ENCODE measurements at places on chromosomes 16 and 17.
A peak's percentile ranks its signal among the peaks of the same experiment; 100 is the strongest.

- DNase-seq: no peak
Observed at GRCh38 chr17:70041061-70041460, 34.0 kb upstream of the KCNJ16 start.

- DNase-seq: no peak
Observed at GRCh38 chr17:56230660-56231059, 77.4 kb downstream of the ANKFN1 start.

DNA sequence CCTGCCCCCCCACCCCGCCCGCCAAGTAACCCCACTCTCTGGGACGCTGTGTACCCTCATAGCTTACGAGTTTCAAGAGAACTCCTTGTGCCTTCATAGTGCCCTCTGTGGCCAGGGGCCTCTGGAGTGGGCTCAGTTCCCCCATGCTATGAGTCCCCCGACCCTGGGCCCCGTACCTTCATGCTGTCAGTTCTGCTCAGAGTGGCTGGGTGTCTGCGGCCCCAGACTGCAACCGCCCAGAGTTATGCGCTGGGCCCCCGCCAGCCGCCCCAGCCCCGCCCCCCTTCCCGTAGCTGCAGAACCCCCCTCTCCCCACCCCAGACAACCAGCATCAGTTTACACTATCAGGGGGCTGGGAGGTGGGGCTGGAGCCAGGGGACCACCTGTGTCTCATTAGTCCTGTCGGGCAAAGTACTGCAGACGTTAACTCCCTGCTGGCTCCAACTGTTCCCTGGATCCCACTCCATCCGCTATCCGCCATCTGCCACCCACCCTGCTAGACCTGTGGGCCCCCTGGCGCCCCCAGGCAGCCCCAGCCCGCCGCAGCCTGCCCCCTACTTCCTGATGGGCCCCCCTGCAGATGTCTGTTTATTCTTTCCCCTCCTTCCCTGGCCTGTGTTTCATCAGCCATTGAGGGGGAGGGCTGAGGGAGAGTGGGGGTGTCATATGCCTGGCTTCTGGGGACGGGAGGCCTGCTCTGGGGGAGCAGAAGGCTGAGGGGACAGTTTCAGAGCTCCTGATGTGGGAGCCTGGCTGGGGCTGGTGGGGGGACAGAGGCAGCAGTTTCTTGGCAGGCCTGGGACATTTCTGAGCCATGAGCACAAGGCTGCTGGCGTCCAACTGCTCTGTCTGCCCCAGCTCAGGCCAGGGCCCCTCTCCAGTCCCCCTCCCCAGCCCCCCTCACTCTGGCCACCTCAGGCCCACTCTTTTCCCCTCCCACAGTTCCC, at the start of gene MFAP4:
Gene MFAP4, minus strand, starts transcription at position 217 of the 947 bp plus-strand sequence. Its CDS starts 35 bp downstream, at position 182.
- no peak for DNase-seq

GRCh38 chr16:16014329-16015224, 65.2 kb downstream of the ABCC1 start:
- no peak for DNase-seq

DNA sequence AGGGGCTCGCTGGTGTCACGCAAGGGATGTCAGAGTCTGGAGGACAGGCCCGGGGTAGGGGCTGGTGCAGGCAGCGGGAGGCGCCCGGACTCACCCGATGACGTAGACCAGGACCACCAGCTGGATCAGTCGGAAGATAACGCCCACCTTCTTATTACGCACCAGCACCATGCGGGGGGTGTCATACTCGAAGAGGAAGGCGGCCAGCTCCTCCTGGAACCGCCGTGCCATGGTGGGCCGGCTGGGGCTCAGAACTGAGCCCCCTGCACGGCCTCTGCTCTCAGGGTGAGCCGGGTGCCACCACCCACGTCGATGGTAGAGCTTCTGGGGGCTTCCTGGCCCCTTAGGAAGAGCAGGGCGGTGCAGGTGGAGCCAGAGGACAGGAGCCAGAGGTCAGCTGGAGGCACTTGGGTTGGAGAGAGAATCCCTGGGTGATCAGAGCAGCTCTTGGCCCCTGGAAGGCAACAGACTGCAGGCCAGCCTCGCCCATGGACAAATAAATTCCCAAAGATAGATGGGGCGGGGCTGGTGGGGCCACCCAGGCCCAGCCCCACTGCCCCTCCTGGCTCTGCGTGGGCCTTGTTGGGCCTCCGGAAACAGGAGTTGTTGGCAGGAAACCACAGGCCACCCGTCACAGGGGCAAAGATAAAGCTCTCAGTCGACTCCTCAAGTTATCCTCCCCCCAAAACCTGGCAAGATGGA, at the start of gene P2RX1:
Gene P2RX1, minus strand, starts transcription at position 471 of the 702 bp plus-strand sequence. Its CDS starts 240 bp downstream, at position 231.
- DNase-seq: peak; percentile 70

DNA sequence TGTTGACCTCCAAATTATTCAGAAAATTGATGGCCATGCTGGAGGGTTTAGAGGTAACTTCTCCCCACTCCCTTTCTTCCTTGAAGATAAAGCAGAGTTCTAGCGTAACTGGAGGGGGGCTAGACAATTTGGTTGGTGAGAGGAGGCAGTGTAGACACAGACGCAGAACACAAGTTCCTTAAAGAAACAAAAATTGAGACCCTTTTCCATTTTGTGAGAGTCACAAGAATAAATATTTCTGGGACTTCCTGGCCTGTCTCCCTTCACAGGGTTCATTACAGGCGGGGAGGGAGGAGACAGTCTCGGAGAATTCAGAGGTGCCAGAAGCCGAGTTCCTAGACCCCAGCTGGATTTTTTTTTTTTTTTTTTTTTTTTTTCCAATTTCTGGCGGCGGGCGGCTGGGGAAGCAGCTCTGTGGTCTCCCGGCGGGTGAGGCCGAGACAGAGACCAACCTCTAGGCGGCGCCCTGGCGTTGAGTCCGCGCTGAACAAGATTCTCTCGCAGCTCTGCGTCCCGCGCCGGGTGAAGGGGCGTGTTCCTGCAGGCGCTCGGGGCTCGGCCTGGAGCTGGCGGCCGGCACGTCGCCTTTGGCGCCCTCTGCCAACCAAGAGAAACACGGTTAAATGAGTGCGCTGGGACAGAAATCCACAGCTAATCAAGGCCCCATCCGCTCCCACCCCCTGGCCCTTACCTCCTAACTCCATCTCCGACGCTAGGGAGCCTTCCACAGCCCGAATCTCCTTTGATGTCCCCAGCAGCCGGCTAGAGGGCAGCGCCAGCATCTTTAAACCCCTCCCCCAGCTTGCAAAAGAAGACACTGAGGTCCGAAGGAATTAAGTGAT, 10.2 kb upstream of the HOXB9 start:
- peak; percentile 80 for DNase-seq

GRCh38 chr17:356671-357434, 4.2 kb upstream of the RPH3AL start:
- DNase-seq: no peak

- DNase-seq: no peak
Observed at GRCh38 chr16:70575376-70575775, 51.8 kb downstream of the SF3B3 start.

DNA sequence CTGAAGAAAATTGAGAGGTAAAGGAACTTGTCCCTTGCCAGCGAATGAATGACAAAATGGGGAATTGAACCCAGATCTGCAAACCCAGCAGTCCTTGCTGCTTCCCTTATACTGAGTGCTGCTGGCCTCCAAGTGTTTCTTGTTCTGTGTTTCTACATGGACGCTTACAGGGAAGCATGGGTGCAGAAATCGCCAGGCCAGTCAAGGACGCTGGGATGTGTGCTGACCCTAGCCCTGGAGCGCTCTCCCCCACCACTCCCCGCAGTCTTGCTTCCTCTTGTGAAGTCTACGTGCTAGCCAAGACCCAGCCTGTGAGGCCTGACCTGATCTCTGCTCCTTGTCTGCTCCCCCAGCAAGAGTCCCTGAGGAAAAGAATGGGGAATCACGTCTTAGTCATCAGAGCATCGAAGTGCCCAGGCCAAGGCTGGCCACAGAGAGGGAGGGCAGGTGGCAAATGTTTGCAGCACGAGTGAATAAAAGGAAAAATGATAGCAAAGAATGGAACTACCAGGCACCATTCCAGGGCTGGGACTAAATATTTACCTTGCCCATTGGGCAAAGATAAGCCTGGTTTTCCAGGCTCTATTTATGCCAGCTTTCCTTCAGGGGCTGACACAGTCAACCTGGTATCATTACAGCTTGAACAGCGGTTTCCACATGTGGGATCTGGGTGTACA, 17.4 kb downstream of the CA4 start:
- no peak for DNase-seq

- DNase-seq: no peak
Observed at GRCh38 chr16:80092681-80093080, 448.1 kb upstream of the DYNLRB2 start.

DNA sequence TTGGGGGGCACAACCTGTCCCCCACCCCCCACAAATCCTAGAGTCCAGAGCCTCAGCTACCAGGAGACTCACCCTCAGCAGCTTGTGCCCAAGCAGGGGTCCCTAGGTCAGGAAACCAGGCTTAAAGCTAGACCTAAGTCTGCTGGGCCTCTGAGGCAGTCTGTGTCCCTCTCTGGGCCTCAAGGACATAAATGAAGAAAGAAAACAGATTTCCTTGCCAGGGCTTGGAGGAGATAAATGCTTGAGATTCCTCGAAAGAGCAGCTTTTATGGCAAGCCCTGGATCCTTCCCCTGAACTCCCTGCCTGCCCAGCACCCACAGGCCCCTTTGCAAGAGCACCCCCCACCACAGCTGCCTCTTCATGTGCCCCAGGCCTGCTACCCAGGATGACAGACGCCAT, 3.3 kb downstream of the SRCIN1 start:
- DNase-seq: no peak

DNA sequence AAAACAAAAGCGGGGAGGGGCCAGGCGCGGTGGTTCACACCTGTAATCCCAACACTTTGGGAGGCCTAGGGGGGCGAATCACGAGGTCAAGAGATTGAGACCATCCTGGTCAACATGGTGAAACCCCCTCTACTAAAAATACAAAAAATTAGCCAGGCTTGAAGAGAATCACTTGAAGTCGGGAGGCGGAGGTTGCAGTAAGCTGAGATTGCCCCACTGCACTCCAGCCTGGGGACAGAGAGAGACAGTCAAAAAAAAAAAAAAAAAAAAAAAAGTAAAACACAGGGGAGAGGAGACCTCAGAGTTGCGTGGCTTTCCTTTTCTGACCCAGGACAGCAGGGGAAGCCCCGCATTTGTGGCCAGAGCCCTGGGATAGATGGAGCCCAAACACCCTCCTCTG, 19.9 kb downstream of the ACTG1 start:
- DNase-seq: no peak

DNA sequence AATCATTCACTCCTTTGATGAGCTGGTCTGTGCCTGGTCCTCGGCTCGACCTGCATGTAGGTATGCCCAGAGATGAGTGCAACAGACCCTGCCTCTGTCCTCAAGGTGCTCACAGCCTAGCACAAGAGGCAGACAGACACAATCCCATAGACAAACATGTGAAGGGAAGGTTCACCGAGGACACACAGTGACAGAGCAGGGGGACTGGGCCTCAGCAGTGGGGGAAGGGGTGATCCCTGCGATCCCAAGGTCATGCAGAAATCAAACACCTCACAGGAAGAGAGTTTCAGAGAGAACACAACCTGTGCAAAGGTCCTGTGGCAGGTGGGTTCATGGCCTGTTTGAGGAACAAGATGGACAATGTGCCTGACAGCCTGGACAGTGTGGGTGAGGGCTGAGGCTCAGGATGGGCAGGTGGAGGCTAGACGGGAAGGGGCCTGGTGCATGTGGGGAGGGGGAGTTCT, 4.2 kb upstream of the VASN start:
- no peak for DNase-seq

DNA sequence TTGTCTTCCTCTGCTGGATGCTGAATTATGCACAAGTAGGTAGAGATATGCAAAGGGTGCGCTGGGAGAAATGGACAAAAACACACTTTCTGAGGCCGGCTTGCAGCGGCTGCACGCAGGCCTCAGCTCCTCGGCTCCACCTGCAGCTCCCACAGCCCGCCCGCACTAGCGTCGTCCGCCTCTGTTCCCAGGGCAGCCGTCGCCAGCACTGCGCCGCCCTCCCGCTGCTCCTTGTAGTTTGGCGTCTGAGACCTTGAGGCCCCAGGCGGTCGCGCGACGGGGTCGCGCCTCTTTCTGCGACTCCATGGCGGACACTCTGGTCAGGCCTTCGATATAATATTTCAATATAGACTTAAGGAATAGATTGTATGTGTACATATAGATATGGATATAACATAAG, 24.8 kb downstream of the SLFN12 start:
- no peak for DNase-seq

GRCh38 chr16:35596467-35596866, 2137.1 kb downstream of the TP53TG3F start:
- no peak for DNase-seq

DNA sequence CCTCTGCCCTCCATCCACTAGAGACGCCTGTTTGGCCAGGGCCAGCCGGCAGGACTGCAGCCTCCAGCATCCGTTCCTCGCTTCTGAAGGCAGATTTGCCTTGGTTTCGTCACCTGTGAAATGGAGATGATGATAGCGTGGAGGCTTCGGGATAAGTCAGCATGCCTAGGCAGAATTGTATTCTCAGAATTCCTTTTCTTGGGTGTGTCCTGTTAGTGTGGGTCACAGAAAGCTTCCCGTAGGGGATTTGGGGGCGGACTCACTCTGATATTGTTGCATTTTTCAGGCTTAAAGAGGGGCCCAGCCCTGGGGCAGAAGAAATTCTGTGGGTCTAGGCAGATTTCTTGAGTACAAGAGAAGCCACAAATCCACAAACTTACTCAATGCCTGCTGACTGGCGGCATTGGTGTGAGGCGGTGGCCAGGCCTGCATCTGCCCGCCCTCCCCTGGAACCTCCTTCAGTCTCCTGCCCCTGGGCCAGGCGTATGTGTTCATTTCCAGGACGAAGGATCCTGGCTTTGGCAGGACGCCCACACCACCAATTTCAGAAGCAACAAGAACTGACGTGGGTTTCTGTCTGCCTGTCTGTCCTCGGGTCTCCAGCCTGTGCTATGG, 17.6 kb downstream of the CCDC42 start:
- no peak for DNase-seq

GRCh38 chr17:40315678-40316570, 6.9 kb downstream of the RARA start:
- peak; percentile 39 for DNase-seq

DNA sequence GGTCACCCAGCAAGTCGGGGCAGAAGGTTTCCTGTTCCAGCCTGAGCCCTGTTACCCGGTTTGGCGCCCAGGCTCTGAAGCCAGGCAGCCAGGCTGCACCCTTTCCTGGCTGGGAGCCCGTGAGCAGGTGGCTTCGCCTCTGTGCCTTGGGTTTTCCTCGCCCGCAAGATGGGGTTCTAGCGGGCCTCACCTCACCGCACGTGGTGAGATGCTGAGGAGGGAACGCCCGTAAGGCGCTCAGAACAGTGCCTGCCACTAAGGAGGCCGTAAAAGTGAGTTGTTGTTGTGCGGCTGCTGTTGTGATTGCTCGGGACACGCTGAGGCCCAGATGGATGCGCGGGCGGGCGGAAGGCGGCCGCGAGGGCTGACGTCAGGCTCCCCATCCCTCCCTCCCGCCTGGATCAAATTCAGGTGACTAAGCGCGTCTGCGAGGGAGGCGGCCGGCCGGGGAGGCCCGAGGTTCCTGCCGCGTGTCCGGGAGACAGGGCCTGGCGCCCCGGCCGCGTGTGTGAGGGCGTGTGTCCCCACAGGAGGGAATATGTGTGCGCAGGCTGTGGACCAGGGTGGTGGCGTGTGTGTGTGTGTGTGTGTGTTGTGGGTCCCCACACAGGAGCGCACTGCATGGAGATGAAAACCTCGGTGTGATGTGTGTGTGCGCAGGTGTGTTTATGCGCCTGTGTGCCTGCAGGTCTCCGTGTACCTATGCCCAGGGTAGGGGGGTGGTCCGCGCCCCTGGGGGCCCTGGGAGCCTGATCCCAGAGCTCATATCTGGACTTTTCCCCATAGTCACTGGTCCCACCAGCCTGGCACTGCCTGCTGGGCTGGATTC, 4.3 kb downstream of the CAMKK1 start:
- DNase-seq: no peak

GRCh38 chr17:74490716-74491115, 24.3 kb downstream of the CD300A start:
- no peak for DNase-seq

GRCh38 chr16:57637965-57638364, 9.5 kb downstream of the ADGRG1 start:
- no peak for DNase-seq

Data from activated CD8-positive, alpha-beta T cell treated with anti-CD3 and anti-CD28 coated beads, Interleukin-2, amount 10 ng/mL, durations not matched to agents 7 days and 5 days (primary cell).